ENCODE measurements at places on chromosomes 5 and 9.

DNA sequence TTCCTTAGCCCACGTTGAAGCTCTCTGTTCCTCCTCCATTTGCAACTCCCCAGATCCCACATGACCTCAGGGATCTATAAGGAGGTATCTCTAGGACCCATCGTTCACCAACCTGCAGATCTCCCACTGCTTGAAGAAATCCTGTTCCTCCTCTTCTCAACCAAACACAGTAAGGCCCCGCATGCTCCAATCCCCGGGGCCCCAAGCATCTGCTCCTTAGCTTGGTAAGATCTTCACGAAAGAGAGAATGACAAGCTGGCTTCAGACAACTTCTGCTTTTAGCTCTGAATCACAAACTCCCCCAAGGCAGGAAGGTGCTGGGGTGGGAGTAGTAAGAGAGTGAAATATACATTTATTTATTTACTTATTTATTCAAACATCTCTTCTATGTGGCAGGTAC lies 33.0 kb upstream of the ARHGAP26 start:
- no peak for DNase-seq

DNA sequence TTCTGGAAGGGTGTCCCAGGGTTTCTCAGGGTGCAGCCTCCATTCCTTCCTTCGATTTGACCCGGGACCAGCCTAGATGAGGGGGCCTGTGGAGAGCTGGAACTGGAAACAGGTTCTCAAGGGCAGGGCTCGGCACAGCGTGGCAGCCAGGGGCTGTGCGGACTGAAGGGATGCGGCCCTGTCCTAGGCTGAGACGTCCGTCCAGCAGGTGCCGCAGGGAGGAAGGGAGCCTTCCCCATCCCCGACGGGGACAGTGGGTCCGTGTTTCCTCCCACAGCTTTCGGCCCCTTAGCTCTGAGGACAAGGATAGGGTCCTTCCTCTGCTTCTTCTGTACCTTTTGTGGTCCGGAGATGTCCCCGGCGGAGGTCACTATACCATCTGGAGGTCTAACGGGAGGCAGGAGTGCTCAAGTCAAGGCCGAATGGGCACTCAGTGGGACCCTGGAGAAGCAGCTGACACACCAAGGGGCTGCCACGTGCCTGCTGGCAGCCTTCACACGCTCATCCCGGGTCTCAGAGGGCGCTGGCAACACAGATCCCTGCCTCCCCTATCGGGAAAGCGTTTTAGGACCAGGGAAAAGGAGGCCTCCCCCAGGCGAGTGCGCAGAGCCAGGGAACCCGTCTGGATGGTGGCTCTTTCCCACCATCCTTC lies 49.9 kb downstream of the USP20 start:
- peak; percentile 36 for DNase-seq

- DNase-seq, result no peak
Observed at GRCh38 chr5:26833596-26833995, 204.8 kb downstream of the CDH9 start.

GRCh38 chr5:120479066-120479465 lies 15.0 kb downstream of the PRR16 start:
- no peak for DNase-seq

- DNase-seq, result no peak
Observed at GRCh38 chr5:81906086-81906485, 65.7 kb upstream of the ATG10 start.

- DNase-seq, result no peak
Observed at GRCh38 chr9:119773823-119774222, 404.6 kb upstream of the BRINP1 start.

GRCh38 chr5:14415698-14416074 lies 165.9 kb upstream of the OTULINL start:
- no peak for DNase-seq

DNA sequence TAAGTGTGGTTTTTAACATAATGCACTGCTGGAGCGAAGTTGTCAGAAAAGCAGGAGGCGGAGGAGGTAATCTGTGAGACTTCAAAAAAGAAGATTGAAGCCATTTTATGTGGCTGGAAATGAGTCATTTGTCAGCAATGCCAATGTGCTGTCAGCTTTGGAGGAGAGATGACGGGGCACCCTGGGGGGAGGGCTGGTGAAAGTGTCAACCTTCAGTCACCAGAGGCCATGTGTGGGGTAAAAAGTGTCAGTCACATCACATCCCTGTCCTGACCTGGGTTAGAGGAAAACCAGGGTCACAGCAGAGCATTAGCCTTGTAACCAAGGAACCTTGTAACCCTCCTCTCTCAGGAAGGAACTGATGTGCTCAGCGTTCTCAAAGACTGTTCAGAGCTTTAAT lies 59.1 kb downstream of the TLR4 start:
- DNase-seq, result no peak

DNA sequence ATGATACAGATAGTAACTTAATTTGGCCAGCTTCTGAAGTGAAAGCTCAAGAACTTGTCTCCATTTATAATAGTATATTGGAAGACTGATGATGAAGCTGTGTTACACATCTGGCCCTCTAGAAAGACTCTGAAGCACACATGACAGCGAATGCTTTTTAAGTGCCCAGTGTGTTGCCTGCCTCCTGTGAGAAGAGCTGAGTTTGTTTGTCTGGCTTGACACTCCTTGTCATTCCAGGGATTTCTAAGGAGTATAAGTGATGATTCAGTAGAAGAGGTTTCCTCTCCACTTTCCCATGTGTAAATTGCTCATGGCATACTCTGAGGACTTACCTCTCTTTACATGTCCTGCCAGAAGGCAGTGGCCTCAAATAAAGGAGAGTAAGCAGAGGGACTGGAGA lies 30.4 kb upstream of the LRRTM2 start:
- DNase-seq, result no peak

GRCh38 chr9:90240541-90240940 lies 402.1 kb downstream of the DIRAS2 start:
- DNase-seq, result no peak

DNA sequence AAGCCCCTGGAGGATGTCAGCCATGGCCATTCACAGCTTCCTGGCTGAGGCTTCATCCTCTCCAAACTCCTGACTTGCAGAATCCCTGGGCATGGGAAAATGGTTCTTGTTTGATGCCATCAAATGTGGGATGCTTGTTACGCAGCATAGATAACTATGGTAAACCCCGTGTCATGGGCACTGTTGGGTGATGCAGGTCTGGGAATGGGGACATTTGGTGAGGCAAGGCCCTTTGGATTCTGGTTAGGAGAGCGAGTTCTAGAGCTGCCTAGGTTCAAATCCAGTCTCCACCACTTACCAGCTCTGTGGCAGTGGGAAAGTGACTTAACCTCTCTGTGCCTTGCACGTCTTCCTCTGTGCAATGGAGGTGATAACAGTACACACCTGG lies 41.7 kb upstream of the ANKRD33B start:
- DNase-seq, result no peak

DNA sequence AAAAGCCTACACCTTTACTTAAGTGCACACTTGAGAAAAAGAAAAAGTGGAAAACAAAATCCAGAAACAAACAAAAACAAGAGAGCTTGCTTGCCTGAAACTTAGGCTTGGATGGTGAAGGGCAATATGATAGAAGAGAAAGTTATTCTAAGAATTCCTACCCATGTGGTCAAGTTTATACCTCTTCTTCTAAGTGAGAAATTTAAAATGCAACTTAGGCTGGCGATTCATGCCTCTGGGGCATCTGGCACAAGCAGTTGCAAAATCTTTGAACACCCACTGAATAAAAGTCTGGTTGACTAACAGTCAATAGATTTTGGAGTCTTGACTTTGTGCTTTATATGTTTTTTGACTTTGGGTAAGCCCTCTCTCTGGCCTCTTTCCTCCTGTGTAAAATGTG lies 239.6 kb downstream of the KDM4C start:
- DNase-seq, result no peak

DNA sequence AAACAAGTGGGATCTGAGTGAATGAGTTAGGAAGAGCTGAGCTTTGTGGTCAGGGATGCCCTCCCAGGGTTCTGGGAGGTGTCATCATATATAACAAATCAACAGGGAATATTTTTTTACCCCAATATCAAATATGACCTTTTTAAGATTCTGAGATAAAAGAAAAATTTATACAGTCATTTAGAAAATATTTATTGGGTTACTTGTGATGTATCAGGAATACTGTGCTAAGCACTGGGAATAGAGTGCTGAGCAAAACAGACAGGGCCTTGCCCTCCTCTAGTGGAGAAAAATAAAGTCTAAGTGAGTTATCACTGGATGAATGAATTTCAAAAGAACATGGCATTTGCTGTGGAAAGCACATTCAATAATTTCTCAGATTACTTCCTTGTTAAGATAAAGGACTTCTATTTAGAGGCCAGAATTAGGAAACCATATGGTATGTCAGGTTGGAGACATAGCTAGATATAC lies 102.9 kb downstream of the BOD1 start:
- DNase-seq, result no peak
